ENCODE measurements at places on chromosomes 16 and 17.

- DNase-seq, result no peak
Observed at GRCh38 chr17:45372325-45372869, 55.6 kb upstream of the MAP3K14 start.

DNA sequence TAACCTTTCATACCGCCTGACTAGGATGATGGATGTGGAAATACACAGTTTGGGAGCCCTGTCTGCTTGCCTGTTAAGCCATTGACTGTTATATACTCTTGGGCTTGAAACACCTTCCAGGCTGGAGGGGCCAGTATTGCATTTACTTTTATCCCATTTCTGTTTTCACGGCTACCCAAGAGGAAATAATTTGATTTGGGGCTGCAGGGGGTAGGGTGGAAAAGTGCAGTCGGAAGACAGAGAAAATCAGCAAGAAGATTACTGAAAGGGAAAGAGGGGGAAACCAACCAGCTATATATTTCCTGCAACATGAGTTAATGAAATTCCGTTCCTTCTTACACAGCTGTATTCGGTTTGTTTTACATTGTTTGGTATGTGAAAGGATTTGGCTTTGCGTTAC is 202.5 kb downstream of the CDH13 start:
- DNase-seq, result no peak

DNA sequence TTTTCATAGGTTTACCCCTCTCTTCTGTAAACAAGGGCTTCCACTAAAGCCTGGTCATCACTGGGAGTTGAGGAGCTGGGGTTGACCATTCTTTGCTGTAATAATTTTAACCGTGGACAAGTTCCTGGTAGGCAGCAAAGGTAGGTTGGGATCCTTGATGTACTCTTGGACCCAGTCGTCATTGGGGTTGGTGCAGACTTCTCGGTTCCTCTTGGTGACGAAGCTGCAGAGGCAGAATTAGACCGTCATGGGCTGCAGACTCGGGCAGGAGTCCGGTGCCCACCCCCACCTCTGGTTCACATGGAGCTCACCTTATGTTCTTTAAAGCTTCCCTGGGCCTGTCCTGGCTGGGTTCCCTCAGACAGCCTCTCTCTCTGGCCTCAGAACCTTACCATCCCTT is 3.8 kb downstream of the CCL16 start:
- no peak for DNase-seq

GRCh38 chr16:73108195-73108963 is 60.5 kb upstream of the ZFHX3 start:
- no peak for DNase-seq

GRCh38 chr17:55986817-55987216 is 166.5 kb upstream of the ANKFN1 start:
- no peak for DNase-seq

DNA sequence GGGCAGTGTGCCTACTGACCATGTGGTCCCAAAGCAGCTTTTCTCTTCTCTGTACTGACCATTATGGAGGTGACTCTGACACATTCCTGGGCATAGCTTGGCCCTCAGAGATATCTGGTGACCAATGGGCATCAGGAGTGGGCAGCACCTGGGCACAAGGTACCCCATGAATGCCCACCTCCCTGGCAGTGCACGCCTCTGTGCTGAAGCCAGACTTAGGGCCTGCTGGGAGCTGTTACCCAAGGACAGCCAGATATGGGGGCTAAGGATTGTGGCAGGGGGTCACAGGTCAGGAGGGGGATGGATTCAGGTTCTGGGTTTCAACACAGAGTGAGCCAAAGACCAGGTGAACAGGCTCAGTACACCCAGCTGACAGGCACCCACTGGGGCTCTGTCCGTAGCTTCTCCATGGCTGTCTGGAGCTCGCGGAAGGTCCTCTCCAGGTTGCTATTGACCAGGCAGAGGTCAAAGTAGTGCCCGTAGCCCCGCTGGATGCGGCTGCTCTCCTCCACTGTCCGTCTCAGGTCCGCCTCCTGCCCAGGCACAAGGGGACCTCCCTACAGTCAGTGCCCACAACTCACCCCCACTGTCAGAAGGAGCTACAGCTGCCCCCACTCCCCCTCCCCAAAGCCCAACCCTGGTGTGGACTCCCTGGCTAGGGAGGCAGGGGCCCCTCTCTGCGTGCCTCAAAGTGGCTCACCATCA is 29.7 kb downstream of the MPP2 start:
- no peak for DNase-seq

Measured in hypothalamus (tissue), 51 donors.